ENCODE measurements at places on chromosomes 6 and 20. TPM values are rescaled to one million over a fixed set of nuclear protein-coding genes. Genes with fewer than 3 reads are reported as not detected.
A peak's percentile ranks its signal among the peaks of the same experiment; 100 is the strongest.

- no peak for DNase-seq
Measured at GRCh38 chr20:60035486-60035885, 77.3 kb downstream of the CDH26 start.

DNA sequence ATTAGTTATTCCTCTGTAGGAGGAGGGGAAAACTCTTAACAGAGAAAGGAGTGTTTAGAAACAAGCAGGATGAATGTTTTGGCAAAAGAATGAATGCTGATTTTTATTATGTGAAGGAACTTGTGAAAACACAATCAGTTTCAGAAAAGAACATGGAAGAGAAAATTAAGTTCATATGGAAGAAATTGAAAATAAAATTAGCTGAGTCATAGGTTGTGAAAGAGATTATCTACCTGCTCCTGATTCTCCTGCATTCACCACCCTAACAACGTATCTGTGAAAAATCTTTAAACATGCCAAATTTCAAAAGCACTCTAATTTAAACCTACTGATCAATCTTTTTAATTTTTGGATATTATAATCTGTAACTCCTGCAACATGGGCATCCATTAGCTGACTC, 227.3 kb upstream of the RSPO3 start:
- no peak for DNase-seq

DNA sequence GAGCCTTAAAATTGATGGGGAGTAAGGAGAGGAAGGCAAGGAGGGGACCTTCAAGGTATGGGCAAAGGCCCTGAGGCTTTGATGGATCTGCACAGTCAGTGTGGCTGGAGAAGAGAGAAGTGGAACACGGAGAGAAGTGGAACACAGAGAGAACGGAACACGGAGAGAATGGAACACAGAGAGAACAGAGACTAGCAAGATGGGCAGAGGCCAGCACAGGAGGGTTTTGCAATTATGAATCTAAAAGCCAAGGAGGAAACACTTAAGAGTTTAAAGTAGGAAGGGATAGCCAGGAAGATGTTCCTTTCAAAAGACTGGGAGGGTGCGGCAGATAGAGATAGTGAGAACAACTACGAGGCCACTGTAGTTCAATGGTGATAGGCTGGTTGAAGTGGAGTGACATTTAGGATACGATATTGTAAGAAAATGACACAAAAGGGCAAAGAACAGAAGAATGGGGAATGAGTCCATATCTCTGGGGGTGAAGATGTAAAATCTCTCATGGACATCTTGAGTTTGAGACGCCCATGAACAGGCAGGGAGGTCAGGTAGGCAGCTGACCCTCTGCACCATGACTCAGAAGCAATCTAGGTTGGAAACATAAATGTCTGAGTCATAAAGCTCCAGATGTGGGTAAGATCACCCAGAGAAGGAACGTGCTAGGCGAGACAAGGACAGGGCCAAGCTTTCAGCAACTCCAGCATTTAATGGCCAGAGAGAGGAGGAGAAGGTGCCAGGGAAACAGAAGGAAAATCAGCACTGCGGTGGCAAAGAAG, 25.4 kb downstream of the ZMYND8 start:
- peak; percentile 93 for DNase-seq

- no peak for DNase-seq
Measured at GRCh38 chr6:87674290-87674689, 27.7 kb downstream of the AKIRIN2 start.

DNA sequence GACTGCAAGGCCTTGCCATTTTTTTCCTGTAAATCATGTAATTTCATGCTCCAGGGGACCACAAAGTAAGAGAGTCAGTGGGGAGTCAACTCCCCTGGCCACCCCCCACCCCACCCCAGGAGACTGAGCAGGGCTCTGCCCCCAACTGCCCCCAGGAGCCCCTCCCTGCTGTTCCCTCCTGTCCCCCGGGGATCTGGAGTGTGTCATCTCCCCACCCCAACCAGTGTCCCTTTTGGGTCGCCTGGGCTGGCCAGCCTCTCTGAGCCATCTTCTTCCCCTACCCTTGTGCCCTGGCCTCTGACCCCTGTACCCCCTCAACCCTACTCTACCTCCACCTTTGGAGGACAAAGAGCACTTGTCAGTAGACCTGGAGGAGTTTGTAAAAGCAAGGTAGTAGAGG, 29.4 kb downstream of the FOXP4 start:
- DNase-seq, result no peak

DNA sequence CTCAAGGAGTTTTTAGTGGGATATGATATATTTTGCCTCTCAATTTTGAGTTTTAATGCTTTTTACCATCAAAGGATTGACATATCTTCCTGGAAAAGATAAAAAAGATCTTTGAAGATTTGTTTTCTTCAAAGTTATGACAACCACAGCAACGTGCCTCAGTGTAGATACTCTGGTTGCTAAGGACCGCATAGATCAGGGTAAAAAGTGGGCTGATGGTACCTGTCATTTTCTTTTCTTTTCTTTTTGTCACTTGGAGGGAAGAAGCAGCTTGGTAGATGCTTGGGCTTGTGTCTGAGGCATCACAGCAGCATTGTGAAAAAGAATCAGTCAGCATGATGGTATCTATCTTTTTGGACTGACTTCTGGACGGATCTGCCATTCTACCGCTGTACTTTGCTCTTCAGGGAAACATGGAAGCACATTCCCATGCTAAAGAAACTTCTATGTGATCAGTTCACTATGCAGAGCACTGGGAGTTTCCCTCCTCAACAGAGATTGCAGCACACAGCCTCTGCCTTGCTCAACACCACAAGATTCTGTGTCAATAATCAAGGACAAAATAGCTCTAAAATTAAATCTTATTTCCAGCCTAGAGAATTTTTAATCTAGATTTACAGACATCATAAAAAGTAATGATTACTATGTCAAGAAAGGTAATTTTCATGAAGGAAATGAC, 54.8 kb upstream of the SGK1 start:
- peak; percentile 72 for DNase-seq

The ZNF311 gene
- total RNA-seq, result 1.6 TPM

- DNase-seq, result peak; percentile 69
Measured at GRCh38 chr6:135871878-135872277, 20.4 kb downstream of the PDE7B start.

The CCDC170 gene
- 0.17 TPM for total RNA-seq

The NUDT3 gene
- 19.3 TPM for total RNA-seq

DNA sequence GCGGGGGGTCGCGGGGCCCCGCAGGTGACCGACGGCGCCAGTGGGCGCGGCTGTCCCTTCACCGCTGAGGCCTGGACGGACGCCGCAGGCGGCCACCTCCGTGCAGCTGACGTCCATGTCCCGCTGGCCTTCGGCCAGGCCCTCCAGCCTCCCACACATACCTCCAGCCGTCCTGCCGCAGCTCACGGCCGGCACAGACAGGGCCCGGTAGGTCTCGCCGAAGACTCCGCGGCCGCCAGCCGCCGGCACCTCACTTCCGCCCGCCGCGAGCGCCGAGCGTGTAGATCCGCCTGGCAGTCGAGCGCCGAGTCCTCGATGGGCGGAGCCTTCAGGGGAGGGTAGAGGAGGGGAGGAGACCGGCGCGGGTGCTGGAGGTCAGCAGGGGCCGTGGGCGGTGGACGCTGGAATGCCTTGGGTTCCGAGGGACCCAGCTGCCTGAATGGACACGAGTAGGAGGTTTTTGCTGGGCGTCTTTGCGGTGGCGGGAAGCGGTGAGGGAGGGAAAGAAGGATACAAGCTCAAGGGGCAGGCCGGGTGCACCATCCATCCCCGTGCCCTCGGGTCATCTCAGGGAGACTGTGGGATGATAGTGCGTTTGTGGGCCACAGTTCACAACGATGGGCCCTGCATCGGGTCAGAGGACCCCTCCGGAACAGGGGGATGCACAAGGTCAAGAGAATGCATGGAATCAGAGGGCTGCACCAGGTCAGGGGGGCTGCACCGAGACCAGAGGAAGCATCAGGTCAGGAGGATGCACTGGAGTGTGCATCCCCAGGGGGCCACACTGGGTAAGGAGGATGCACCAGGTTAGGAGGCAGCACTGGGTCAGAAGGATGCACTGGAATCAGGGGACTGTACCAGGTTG, at the start of gene EXOC2:
TSS of gene EXOC2 (minus strand) at position 282 of the 865 bp plus-strand sequence. CDS start 55,321 bp downstream, outside the sequence.
- DNase-seq, result peak; percentile 42

- no peak for DNase-seq
Measured at GRCh38 chr20:3869839-3870634, 19.1 kb upstream of the PANK2 start.

The CASS4 gene
- total RNA-seq, result not detected

GRCh38 chr20:51217347-51218045, 194.6 kb upstream of the KCNG1 start:
- DNase-seq, result no peak

The CLIC1 gene
- total RNA-seq, result 345 TPM

DNA sequence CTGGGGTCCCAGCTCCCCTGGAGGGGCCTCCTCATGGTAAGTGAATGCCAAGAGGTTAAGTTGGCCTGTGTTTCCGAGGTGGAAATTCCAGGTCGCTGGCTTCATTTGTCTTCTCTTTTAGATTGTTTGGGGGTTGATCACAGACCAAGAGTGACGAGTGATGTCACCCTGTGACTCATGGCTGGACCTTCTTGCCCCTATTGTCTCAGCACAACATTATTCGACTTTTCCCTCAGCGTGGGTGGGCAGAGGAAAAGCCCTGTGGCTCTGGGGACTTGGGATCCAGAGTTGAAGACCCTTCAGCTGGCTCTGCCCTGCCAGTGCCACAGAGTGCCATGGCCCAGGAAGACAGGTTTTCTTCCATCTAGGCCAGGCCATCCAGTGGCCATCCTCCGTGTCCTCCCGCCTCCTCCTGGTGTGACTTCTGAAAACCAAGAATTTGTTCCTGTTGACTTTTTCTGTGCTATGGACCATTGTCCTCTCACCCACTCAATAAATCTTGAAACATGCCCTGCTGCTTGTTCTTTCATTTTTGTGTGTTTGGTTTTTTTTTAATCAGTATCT, 15.4 kb upstream of the SNHG17 start:
- peak; percentile 38 for DNase-seq

The MYCT1 gene
- total RNA-seq, result 0.15 TPM

GRCh38 chr6:81093051-81093450, 659.4 kb downstream of the TENT5A start:
- no peak for DNase-seq

The RAE1 gene
- total RNA-seq, result 22.4 TPM

The EFCAB8 gene
- total RNA-seq, result not detected

DNA sequence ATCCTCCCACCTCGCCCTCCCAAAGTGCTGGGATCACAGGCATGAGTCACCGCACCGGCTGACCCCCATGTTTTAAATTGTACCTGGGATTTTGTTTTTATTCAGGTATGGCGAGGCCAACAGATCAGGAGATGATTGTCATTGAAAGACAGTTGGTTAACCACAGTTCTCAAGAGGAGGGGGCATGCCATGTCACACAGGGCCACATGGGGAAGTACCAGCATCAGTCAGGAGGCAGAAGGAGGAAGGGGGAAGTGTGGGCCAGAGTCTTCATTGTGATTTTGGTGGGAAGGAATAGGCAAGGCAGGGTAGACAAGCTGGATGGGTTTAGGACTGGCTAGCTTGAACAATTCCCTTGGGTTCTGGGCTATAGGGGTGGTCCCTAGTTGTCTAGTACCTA, 9.9 kb upstream of the MMP9 start:
- no peak for DNase-seq

The FAM184A gene
- 0.99 TPM for total RNA-seq

The TCP11 gene
- total RNA-seq, result 0.60 TPM

DNA sequence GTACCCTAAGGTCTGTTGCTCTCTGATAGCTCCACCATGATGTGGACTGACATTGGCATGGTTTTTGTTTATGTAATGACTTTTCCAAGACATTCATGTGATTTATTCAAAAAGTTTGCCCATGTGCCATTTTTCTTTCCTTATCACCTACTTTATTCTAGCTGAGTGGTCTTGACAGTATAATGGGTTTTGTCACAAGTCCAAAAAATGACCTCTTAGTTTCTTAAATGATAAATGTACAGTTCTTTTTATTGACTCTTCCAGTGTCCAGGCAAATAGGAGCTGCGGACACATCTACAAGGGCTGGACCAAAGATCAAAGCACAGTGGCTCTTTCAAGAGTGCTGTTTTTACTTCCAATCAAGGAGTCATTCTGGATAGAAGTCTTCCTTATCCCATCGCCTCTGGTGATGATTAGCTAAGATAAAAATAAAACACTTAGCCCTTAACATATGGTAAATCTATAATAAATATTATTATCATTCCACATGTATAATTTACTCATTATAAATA, 141.4 kb downstream of the MMUT start:
- DNase-seq, result no peak

DNA sequence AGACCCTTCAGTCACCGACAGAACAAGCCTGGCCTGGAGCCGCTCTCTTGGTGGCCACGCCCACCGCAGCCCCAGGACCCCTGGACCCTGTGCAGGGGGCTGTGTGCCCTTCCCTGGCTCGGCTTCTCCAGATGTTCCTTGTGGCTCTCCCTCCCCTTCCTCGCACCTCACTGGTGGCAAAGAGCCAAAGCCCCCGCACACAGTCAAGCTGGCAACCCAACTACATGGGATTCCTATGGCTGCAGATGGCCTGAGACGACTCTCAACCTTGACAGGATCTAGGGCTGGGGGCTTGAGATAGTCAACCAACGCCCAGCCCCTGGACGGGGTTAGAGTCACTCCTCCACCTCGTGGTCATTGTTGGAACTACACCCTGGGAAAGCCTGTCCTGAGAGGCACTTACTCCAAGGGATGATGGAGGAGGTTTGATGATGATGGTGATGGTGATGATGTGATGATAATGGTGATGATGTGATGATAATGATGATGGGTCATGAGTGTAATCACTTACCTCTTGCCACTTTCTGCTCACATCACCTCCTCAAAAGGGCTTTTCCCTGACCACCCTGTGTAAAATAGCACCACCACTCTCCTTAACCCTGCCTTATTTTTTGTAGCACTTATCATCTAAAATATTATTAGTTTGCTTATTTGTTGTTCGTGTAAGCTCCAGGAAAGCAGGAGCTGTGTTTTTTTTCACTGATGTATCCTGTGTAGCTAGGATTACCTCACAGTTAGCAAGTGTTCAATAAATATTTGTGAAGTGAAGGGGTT, 278.4 kb downstream of the LRFN2 start:
- peak; percentile 11 for DNase-seq

The PPIL6 gene
- 0.17 TPM for total RNA-seq

DNA sequence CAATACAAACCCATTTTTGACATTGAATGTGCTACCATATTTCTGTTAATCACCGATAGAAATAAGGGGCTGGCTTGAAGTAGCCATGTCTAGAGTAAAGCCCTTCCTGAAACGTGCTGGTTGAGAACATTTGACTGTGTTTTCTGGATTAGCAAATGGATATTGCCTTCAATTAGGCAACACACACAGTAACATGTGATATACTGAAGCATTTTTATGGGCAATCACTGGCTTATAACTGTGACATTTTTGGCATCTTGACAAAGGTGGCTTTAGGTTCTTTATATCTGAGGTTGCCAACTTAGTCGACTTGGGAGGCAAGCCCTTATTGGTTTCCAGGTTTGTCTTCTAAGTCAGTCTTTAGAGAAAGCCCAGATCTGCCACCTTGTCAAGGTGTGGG, 292.9 kb downstream of the BTBD3 start:
- DNase-seq, result no peak

DNA sequence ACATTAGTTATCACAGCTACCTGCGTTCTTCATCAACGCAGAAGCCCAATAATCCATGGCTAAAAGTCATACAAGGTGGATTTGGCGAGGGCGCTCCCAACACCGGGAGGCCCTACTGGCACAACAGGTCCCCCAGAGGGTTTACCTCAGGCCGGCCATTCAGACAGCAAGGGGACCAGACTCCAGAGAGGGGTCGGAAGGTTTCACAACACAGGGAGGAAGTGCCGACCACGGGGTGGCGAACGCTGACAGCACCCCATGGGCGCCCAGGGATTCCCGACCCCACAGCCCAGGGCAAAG, 1515.9 kb upstream of the DEFB115 start:
- DNase-seq, result no peak

Measured in renal cortical epithelial cell (primary cell).